ENCODE measurements at places on chromosomes 13 and 19.
A peak's percentile ranks its signal among the peaks of the same experiment; 100 is the strongest.

DNA sequence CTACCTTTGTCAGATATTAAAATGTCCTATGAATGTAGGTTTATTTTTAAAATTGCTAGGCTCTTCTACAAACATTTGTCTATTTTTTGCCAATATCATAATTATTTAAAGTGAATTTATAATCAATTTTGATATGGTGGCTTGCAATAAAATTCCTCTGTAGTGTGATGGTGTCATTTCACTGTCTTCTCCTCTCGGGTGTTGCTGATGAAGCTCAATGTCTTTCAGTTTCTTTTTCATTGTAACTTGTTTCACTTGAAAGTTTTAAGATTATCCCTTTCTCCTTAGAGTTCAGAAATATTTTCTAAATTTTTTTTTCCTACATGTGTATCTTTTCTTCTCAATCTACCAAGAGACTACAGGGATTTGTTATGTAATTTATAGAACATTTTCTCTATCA, 267.1 kb upstream of the EDNRB start:
- no peak for DNase-seq

DNA sequence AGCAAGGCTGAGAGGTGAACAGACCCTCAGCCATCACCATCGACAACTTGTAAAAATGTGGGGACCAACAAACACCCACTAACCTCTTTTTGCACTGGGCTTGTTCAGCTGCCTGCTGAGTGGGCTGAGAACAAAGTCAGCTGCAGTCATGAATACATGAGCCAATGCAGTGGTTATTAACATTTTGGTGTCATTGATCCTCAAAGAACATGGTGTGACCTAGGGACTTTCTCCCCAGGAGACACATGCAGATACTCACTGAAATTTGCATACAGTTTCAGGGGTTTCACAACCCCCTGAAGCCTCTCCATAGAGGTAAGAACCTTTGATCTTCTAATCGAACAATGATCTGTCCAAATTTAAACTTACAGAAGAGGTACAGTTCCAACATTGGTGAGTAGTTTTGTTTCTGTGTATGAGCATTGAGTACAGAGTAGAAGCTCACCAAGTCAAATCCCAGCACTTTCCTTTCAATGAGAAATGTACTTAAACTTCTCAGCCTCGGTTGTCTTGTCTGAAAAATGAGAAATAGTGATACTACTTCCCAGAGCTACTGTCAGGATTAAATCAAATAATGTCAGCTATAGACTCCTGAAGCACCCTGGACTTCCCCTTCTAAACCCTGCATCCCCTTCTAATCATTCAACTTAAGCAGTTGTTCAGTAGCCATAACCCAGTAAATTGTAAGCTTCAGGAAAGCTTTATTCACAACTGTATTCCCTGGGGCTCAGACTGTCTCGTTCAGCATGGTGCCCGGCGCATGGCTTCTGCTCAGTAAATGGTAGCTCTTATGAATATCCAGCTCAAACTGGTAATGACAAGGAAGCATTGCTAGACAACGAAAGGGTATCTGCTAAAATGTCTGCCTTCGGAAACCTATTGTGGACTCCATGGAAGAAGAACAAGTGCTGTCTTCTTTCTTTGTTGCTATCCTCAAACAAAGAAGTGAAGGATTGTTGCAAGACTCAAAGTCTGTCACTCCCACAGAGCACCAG, 148.7 kb downstream of the FOXO1 start:
- DNase-seq, result no peak

- no peak for DNase-seq
Measured at GRCh38 chr13:112933649-112934048, 35.4 kb upstream of the MCF2L start.

GRCh38 chr19:42555317-42555716, 27.0 kb upstream of the CEACAM1 start:
- peak; percentile 86 for DNase-seq

GRCh38 chr13:68304286-68304893, 1074.3 kb upstream of the PCDH9 start:
- DNase-seq, result peak; percentile 42

GRCh38 chr13:20528452-20528851, 2.8 kb upstream of the CRYL1 start:
- DNase-seq, result no peak

- peak; percentile 39 for DNase-seq
Measured at GRCh38 chr13:47455626-47456025, 545.4 kb downstream of the SUCLA2 start.

GRCh38 chr13:100497389-100497788, 91.2 kb downstream of the GGACT start:
- no peak for DNase-seq
